ENCODE measurements at places on chromosomes 5 and 9.
A peak's percentile ranks its signal among the peaks of the same experiment; 100 is the strongest.

DNA sequence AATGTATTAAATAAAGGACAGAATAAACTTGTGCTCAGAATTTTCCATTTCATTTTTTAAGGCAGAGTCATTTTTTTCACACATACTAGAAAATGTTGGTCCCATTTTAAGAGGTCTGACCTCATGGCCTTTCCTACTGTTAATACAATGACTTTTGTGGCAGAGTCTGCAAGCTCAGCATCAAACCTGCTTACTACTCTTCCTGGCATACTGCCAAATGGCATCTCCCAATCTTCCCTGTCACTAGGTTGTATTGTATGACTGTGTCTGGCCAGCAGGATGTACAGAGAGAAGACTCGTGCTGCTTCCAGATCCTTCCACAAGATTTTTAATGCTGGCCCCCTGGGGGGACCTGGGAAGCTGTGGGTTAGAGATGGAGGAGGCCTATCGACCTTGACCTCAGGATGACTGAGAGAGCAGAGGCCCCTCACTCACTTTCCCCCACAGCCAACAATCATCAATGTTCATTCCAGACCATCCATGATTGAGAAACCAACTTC lies 64.7 kb downstream of the BARX1 start:
- DNase-seq: no peak

- no peak for DNase-seq
Measured at GRCh38 chr5:52705720-52706119, 82.0 kb upstream of the ITGA1 start.

DNA sequence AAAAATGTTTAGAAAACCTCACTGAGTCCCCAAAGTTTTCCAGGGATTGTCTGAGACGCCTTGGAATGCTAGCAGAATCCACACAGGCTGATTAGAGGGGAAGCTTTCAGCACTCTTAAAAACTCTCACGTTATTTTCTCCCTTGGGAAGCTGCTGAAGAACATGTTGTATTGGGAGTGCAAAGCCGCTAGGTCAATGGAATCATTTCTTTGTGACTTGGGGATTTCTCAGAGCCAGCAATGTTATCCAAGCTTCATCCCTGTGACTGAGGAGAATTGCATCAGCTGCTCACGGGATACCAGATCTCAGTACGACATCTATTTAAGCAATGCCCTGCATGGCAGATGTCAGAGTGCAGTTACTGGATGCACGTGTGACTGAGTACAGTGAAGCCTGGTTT lies 426.4 kb upstream of the MPDZ start:
- DNase-seq: peak; percentile 68

DNA sequence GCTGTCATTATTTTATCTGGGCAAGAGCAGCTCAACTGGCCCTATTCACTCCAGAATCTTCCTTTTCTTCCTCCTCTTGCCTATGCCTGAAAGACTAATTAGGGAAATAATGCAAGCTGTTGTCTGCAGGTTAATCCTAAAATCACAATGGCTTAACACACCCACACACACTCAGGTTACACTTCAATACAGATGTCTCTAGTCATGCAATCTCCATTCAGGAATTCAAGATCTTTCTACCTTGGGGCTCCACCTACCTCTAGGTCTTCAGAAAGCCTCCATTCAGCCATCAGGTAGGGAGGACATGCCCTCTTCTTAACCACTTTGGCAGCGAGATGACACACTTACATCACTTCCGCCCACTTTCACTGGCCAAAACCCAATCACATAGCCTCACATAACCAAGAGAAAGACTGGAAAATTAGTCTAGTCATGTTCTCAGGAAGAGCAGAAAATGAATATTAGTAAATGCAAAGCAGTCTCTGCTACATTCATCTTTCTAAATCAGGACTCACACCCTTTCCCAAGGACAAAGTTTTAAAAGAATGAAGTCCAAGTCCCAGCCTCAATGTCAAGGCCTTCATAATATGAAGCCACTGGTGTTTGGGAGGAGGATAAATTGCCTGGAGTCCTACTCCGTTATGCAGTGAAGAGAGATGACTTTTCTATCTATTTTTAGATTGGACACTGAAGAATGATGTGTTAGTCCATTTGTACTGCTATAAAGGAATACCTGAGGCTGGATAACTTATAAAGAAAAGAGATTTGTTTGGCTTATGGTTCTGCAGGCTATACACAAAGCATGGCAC lies 428.1 kb downstream of the EFNA5 start:
- no peak for DNase-seq

DNA sequence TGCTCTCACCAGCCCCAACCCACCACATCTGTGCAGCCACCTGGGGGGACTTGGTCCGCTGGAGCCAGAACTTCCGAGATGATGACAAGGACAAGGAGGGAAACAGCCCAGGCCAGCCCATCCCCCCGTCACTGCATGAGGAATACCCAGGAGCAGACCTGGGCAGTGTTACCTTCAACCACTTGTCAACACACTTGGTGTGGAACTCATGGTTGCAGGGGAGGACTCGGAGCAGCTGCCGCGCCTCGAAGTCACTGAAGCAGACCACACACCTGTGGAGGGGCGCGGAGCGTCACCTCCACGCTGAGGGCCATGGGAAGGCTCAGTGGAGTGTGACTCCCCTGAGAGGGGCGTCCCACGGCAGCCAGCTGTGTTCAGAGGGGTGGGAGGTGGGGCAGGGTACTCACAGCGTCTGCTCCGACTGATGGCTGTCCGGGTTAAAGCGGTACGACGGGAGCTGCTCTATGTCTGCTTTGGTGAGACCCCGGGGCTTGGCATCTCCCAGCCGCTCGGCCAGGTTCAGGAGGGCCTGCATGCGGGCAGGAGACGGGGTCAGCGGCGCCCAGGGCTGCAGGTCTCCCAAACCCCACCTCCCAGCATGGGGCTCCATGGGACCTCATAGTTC lies 8.0 kb downstream of the RNF44 start:
- no peak for DNase-seq

GRCh38 chr9:134031783-134032182 lies 6.5 kb downstream of the BRD3OS start:
- DNase-seq: no peak

DNA sequence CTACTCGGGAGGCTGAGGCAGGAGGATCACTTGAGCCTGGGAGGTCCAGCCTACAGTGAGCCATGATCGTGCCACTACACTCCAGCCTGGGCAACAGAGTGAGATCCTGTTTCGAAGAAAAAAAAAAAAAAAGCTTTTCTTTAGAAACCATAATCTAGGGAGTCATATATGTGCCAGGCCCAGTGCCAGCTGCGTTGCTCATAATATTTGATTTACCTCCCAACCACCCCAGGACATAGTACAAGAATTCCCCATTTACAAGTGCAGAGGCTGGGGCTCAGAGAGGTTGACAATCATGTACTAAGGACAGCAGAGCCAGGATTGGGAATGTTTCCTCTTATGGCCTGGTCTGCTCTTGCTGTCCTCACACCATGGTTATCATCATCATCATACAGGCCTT lies 25.1 kb upstream of the TRIM14 start:
- no peak for DNase-seq

GRCh38 chr5:110925916-110926315 lies 145.6 kb upstream of the TSLP start:
- DNase-seq: no peak

- DNase-seq: no peak
Measured at GRCh38 chr5:112109331-112110007, 309.6 kb downstream of the EPB41L4A start.

GRCh38 chr5:58071566-58071965 lies 388.3 kb downstream of the PLK2 start:
- DNase-seq: no peak

GRCh38 chr5:150342583-150342982 lies 14.9 kb upstream of the TCOF1 start:
- no peak for DNase-seq

GRCh38 chr5:40089269-40089668 lies 590.4 kb upstream of the PTGER4 start:
- DNase-seq: no peak

- DNase-seq: no peak
Measured at GRCh38 chr5:179149278-179149677, 89.1 kb downstream of the ZNF354C start.

- DNase-seq: no peak
Measured at GRCh38 chr9:3451956-3452355, 73.8 kb downstream of the RFX3 start.

- no peak for DNase-seq
Measured at GRCh38 chr9:121773954-121774714, 122.7 kb downstream of the DAB2IP start.

DNA sequence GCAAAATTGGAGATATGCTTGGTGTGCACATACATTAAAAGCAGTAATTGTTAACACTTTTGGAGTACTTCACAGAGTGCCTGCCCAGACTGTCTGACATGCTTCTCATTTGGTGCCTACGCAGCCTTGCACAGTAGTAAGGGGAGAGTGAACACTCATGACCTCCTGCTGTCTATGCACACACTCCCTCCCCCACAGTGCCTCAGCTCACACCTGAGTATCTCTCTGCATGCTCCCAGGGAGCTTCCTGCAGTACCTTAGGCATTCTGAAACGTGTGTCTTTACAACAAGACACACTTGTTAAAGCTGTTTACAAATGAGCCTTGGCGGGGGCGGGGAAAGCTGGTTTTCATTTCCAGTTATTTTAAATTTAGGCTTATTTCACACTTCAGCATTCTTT lies 18.0 kb downstream of the MAP3K1 start:
- DNase-seq: no peak

GRCh38 chr5:93510626-93511380 lies 70.2 kb downstream of the NR2F1-AS1 start:
- DNase-seq: no peak

GRCh38 chr5:73823508-73823925 lies 197.5 kb downstream of the ARHGEF28 start:
- no peak for DNase-seq

- DNase-seq: no peak
Measured at GRCh38 chr5:518721-519120, 5.5 kb downstream of the SLC9A3 start.

- DNase-seq: no peak
Measured at GRCh38 chr5:83197326-83197967, 120.1 kb downstream of the XRCC4 start.

GRCh38 chr5:31850981-31851689 lies 212.2 kb downstream of the PDZD2 start:
- DNase-seq: no peak

GRCh38 chr5:158198636-158199035 lies 339.7 kb upstream of the CLINT1 start:
- DNase-seq: no peak

DNA sequence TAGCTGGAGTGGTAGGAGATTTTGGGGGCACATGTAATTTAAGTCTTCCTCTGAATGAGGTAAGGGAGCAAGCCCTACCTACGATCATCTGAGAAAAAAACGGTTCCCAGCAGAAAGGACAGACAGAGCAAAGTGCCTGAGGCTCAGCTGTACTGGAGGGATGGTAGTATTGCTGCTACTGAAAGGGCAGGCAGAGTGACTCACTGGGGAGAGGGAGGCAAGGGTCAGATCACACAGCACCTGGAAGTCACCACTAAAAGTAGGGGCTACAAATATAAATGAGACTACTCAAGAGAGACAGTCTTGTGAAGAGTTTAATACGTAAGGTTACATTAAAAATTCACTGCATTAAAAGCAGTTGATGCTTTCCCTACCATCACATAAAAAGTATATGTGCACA lies 75.9 kb downstream of the NFIB start:
- no peak for DNase-seq

DNA sequence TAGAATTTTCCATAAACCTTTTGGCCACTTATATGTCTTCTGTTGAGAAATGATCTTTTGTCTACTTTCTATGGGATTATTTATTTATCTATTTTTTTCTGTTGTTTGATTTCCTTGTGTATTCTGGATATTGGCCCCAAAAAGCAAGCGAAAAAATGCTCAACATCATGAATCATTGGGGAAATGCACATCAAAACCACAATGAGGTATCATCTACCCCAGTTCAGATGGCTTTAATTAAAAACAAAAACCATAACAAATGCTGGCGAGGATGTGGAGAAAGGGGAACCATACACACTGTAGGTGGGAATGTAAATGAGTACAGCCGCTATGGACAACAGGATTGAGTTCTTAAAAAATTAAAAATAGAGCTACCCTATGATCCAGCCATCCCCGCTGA lies 125.0 kb upstream of the LPCAT1 start:
- no peak for DNase-seq

DNA sequence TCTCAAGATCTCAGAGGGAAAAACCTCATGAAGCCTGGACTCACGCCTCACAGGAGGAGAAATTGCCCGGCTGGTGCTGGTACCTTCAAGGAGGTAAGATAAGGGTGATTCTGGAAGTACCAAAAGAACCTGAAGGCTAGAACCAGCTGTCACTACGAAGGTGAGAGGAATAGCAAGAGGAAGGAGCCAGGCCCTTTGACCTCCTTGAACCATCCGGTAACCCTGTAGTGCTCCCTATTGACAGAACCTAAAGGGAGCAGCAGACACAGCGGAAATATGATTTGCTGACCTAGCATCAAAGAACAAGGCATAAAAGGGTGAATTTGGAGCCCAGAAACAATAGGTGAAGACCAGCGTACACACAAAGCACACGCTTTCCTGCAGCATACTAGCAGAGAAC lies 92.2 kb downstream of the DOCK8 start:
- DNase-seq: peak; percentile 58

DNA sequence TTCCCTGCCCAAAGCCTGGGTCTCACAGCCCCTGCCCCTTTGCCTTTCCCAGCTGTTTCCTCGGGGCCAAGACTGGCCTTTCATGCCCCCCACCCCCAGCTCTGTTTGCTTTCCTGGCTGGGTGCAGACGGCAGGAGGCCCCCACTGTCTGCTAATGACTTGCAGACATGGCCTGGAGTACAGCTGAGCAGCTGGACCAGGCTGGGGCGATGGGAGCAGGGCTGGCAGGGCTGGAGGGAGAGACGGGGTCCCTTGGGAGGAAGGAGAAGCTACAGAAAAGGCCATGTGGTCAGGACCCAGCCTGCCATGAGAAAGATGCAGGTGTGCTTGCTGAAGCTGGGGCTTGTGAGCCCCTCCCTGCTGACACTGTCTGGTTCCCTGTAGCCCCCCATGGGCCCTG lies 28.3 kb upstream of the GFPT2 start:
- no peak for DNase-seq

GRCh38 chr5:69530561-69531405 lies 29.2 kb upstream of the GTF2H2C start:
- DNase-seq: no peak

DNA sequence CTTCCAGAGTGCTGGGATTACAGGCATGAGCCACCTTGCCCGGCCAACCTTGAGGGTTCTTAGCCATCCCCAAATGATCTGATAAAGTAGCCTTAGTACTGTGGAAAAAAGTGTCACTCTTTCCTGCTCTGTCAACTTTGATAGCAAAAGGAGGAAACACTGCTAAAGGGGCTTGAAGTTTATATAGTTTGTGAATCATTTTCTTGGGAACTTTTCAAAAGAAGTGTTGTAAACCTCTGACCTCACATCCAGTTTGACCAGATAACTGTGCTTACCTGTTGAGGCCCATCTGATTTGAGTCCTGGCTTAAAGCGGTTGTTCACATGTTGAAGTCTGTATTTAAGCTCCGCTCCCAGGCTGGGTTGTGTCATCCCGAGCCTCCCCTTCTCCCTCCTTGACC lies 303.3 kb downstream of the DOCK8 start:
- no peak for DNase-seq

DNA sequence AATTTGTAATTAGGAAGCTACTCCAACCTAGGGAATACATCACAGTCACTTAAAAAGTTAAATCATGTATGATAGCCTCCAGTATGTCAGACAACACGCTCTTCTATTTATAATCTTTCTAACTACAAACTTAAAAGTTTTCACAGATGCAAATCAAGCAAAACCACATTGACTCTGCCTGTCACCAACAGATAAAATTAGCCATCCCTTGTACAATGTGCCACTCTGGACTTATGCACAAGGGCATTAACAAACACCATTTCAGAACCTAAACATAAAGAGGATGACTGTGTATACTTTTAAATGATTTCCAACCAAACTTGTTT lies 14.7 kb downstream of the ERP44 start:
- DNase-seq: no peak
